Vagina (tissue), 2 donors: ENCODE measurements at places on chromosomes 3 and 15. TPM values are rescaled to one million over a fixed set of nuclear protein-coding genes. Genes with fewer than 3 reads are reported as not detected.

The GHSR gene
- not detected for total RNA-seq

The SUCLG2 gene
- total RNA-seq = 29.5 TPM

The CYP8B1 gene
- total RNA-seq = not detected

The SERPINI2 gene
- not detected for total RNA-seq

The CRTC3 gene
- total RNA-seq = 43.5 TPM

The MASP1 gene
- 172 TPM for total RNA-seq

The UPK1B gene
- not detected for total RNA-seq

The PGBD4 gene
- 1.5 TPM for total RNA-seq

The MRAS gene
- total RNA-seq = 26.8 TPM

The LDHAL6B gene
- total RNA-seq = not detected

The SKOR1 gene
- 0.25 TPM for total RNA-seq
